Activated CD8-positive, alpha-beta memory T cell treated with anti-CD3 and anti-CD28 coated beads for 4 hours (primary cell): ENCODE measurements at places on chromosomes 4 and X.

- no peak for DNase-seq
These were observed 339.4 kb upstream of the ZCCHC13 start for GRCh38 chrX:73964579-73964978.

DNA sequence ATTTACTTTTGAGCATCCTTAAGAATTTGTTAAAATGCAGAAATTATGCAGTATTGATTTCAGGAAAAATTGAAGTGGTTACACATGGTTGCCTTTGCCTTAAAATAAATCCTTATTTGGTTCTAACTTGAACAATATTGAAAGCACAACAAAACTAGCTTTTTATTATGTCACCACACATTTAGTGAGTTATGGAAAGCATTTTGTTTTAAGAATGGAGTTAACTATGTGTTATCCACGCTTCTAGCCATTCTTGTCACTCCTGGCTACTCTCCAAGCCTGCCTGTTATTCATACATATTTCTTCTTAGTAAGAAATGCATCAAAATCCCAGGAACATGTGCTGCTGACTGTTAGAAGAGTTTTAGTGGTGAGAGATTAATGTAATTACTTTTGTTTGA lies 73.9 kb downstream of the FAT4 start:
- DNase-seq: no peak

GRCh38 chr4:77652237-77652897 lies 46.7 kb downstream of the CXCL13 start:
- no peak for DNase-seq

DNA sequence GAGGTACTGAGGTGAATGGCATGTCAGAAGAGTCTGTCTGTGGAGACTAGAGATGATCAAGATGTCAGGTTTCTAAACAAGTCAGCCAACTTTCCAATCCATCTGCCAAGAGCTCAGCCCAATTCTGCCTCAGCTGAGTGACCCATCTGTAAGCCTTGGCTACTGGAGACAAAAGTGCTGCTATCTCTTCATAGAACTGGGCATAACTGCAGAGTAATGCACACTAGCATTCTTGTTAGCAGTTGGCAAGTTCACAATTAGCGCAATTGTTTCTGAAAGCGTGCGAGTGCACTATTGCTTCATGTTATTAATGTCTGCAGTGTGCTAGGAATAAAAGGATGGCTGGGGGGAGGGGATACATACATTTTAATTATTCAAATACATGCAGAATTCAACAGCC lies 32.9 kb upstream of the SH3D19 start:
- DNase-seq: no peak

GRCh38 chr4:103171006-103171405 lies 27.1 kb downstream of the CENPE start:
- DNase-seq: no peak

- DNase-seq: no peak
These were observed 23.8 kb upstream of the ARHGAP10 start for GRCh38 chr4:147707892-147708672.
